ENCODE measurements at places on chromosomes 3 and 15.

DNA sequence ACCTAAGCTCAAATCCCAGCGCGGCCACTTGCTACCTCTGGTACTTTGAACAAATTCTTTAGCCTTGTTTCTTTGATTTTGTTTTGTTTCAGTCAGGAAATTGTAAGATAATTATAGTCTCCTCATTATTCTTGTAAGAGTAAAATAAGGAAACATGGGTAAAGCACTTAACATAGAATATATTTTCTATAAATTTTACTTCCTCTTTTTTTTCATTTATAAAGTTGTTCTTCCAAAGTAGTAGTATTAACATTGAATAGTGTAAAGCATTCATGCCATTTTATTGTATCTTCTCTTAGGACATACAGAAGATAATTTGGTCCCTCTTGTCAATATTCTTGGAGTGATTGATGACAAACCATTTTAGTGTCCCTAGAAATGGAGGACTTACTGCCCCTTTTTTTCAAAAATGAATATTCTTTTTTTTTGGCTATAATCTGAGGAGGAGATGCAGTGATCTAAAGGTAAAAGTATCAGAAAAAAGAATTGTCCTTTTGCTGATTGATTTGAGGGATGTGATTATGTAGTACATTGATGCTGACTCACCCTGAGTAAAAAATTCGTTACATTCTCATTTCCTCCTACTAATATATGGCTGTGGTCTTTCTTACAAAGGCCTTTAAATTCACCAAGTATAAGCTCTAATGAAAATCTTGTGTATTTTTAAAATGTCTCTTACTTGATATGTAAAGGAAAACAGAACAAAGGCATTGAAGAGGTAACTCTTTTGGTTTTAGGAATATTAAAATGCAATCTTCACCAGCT is 51.0 kb downstream of the ALCAM start:
- no peak for DNase-seq

DNA sequence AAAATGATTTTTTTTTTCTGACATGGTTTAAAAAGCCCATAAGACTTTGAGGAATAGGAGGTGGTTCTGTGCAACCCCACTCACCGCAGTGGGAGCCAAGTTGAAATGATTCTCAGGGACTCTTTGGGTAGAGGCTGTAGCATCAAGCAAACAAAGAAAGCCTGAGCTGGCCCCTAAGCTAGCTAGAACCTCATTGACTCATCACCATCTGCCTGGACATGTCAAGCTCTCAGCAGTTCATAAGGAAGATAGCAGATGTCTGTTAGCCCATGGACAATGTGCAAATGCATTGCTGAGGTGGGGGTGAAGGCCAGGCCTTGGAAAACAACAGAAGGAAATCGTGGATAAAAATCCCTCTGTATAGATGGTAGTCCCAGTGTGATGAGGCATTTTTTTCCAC is 234.8 kb downstream of the NR2F2 start:
- no peak for DNase-seq

DNA sequence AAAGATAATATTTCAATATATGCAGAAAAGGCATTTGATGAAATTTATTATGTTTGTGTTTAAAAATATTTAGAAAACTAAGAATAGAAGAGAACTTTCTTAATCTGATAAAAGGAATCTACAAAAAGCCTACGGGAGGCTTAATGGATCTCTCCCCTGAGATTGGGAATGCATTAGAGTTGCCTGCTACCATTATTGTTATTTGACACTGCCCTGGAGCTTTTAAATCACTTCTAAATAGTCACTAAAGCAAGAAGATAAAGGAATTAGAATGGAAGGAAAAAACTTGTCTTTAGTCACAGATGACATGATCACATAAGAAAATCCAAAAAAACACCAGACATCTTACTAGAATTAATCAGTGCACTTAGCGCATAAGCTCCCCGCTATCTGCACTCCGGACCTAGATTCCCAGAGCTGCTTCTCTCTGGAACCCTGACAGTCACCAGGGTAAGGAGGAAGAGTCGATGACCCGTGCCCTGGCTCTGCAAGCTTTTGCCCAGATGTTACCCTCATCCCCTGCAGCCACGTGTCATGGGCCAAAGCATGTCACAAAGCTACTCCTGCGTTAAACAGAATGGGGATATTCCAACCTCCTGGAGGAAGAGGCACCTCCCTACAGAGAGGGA is 97.1 kb downstream of the MINAR1 start:
- DNase-seq = no peak

DNA sequence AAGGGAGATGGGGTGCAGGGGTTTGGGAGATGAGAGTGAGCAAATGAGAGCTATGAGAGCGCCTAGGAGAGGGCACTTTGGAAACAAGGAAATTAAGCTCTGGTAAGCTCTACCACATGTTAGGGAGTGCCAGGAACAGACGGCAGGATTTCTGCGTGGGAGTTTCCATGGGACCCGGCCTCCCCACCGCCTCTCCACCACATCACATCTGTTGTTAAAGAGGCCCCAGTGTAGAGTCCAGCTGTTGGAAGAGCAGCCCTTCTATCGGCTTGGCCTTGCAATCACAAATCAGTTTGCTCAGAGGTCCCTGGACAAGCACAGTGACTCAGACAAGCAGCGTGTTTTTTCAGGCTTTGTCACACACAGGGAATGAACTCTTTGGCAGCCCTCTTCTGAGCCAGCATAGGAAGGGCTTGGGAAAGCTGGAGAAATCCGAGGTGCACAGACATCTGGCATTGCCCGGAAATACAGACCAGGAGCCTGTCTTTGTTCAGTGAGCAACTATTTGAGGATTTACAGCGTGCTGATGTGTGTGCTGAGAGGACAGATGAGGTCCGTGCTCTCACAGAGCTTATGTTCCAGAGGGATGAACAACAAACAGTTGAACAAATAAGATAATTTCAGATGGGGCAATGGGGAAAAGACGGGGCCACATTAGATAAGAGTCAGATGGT is 370.6 kb upstream of the PROK2 start:
- DNase-seq = no peak

DNA sequence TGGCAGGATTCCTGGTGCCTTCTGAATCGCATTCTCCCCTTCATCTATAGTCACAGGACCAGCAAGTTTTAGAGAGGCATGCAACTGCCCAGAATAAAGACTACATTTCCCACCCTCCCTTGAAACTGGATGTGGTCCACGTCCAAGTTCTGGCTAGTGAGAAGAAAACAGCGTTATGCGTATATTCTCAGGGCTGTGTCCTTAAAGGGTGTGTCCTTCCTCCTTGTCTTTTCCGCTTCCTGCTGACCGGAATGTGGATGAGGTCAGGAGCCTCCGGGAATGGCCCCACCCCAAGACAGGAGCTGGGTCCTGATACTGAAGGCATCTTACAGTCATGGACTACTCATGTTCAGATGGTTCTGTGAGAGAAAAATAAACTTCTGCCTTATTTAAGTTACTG is 20.2 kb downstream of the CHST2 start:
- DNase-seq = peak; percentile 65

DNA sequence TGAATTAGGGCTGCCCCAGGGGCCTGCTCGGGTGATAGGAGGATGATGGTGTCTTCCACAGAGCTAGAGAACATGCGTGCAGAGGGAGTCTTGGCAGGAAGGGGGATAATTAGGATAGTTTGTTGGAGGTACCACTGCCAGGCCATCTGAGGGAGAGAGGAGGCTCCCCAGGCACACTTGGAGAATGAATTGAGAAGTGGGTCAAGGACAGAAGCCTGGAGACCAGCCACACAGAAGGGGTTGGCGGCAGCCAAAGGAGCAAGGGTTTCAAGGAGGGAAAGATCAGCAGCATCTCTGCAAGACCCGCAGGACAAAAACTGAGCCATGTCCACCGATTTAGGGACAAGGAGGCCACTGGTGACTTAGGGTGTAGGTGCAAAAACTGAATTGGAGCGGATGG is 6.9 kb downstream of the SLC28A1 start:
- no peak for DNase-seq

GRCh38 chr15:85024509-85025336 is 43.1 kb downstream of the PDE8A start:
- DNase-seq = peak; percentile 25

- DNase-seq = no peak
Measured at GRCh38 chr3:74640211-74640610, 25.8 kb upstream of the CNTN3 start.

DNA sequence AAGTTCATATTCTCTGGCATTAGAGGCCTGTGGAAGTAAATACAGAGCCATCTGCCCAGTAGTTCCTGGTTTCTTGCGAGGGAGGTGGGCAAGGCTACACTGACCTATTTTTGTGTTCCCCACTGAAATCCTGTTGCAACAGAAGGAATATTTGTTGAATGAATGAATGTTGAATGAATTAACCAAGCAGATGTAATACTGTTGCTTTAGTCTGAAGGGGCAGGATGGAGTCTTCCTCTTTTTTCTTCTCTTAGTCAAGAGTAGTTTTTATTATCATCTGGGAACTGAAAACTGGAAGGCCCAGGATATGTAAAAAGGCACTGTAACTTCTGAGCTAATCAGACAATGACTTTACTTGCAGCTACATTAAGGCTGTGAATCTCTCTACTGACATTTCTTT is 17.1 kb downstream of the BLOC1S6 start:
- no peak for DNase-seq

GRCh38 chr15:72096796-72097195 is 21.2 kb downstream of the MYO9A start:
- no peak for DNase-seq

- DNase-seq = no peak
Measured at GRCh38 chr3:42070524-42070923, 20.6 kb upstream of the TRAK1 start.
